ENCODE measurements at places on chromosomes 5 and 9.

- DNase-seq = no peak
These were observed 1.0 kb downstream of the ADAMTS19 start for GRCh38 chr5:129460936-129461710.

- no peak for DNase-seq
These were observed 34.6 kb downstream of the ANGPTL2 start for GRCh38 chr9:127087836-127088235.

DNA sequence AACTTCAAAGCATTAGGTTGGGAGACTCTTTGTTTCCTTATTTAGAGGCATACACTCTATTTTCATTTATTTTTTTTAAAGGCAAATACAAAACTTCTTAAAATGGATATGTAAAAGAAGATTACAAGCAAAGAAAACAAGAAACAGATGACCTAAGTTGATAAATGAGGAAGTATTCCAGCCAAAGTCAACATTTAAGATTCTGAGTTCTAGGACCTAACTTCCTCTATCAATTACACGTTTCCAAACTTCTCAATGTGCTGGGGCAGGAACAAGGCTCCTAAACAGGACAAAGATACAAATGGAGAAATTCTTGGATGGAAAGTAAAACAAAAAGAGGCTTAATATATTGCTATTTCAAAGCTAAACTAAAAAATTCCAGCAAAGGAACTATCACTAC, 89.5 kb downstream of the TLE1 start:
- DNase-seq = no peak

- no peak for DNase-seq
These were observed 1.3 kb downstream of the HMGXB3 start for GRCh38 chr5:150001660-150002486.

DNA sequence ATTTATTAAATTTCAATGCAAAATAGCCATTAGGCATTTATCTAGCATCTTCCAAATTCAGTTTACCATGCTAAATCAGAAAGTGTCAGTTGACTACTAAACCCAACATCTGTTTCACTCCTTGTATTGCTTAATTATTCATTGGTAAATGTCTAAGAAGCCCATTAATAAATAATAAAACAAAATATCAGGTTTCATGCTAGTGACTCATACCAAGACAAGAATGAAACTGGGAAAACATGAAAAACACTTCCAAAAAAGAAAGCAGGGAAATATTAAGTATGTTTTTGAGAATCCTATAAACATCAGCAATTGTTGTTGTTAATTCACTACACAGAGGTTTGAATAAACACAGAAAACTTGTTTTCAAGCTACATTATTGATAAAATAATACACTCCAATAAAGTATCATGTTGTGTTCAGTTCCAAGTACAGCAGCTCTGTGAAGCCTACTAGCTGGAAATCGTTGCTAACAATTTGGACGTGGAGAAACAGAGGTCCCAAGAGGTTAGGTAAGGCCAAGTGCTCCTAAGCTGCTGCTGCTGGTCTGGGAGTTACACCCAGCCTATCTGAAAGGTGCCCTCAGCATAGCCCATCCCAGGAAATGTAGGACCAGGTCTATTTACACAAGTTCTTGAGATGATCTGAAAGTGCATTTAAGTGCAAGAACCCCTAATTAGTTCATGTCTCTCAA, 78.8 kb downstream of the GNAQ start:
- DNase-seq = no peak

GRCh38 chr5:73944581-73944980, 318.6 kb downstream of the ARHGEF28 start:
- no peak for DNase-seq

- DNase-seq = no peak
These were observed 63.5 kb downstream of the C9orf50 start for GRCh38 chr9:129557192-129558036.

GRCh38 chr5:172436078-172436878, 18.0 kb downstream of the SH3PXD2B start:
- no peak for DNase-seq

DNA sequence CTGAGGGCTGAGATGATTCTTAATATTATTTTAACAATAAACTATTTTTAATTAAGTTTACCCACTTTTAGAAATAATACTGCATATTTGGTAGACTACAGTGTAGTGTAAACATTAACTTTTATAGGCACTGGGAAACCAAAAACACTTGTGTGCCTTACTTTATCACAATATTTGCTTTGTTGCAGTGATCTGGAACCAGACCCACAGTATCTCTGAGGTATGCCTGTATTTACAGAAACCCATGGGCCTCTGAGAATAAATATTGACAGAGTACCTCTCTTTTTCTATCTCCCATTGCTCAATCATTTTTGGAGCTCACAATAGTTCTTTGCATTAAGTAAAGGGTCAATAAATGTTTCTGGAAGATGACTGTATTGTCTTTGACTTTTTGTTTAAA, 73.3 kb downstream of the SLCO4C1 start:
- DNase-seq = no peak

DNA sequence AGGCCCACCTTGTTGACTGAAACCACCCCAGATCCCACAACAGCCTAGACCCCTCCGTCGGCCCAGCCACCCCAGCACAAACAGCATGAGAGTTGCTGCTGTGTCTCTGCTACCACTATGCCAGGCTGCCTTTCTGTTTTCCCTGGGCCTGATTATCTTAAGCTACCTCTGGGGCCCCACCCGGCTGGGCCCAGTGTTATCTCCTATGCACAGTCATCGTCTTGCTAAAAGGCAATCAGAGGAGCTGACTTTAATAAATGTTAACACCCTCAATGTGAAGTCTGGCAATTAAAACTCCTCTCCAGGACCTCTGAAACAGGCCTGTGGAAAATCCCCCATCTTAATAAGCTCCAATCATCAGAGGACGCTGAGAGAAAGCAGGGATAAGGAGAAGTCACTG, 144.9 kb downstream of the FAM114A2 start:
- DNase-seq = no peak

DNA sequence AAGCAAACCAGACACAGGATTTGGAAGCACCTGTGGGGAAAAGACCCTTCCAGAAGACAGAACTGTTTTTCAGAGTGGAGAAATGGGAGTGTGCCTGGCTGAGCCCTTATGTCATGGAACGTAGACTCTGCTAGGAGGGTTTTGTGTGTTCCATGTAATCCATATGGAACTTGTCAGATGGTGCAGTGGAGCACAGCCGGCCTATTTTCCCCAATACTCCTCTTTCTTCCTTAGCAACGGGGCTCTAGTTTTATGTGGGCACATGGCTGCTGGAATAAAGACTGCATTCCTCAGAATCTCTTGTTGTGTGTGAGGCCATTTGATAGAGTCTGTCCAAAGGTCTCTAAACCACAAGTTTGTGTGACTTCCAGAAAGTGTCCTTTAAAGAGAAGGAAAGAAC, 284.0 kb downstream of the DRD1 start:
- DNase-seq = no peak

Data from stimulated activated CD4-positive, alpha-beta T cell treated with anti-CD3 and anti-CD28 coated beads, Interleukin-1b, Interleukin-23, amount 100 ng/mL, for 1 hour (primary cell).